ENCODE measurements at places on chromosomes 7 and 10. TPM values are rescaled to one million over a fixed set of nuclear protein-coding genes. Genes with fewer than 3 reads are reported as not detected.

Gene DPYSL4
- total RNA-seq, result 4.9 TPM

Gene HOXA5
- not detected for total RNA-seq

Gene MAPK8
- 13.2 TPM for total RNA-seq

Gene ZPBP
- not detected for total RNA-seq

Gene NPC1L1
- total RNA-seq, result not detected

Gene OR2A1
- 0.08 TPM for total RNA-seq

Gene CCZ1B
- 50.5 TPM for total RNA-seq

Gene CCDC146
- total RNA-seq, result 0.75 TPM

Gene CPN1
- total RNA-seq, result not detected

Gene SAMD9
- 12.1 TPM for total RNA-seq

Gene RARRES2
- total RNA-seq, result 15.2 TPM

Gene PAOX
- total RNA-seq, result 5.3 TPM

Gene POU6F2
- not detected for total RNA-seq

Data from smooth muscle cell of the coronary artery (primary cell).